ENCODE measurements at places on chromosomes 6 and 20.
A peak's percentile ranks its signal among the peaks of the same experiment; 100 is the strongest.

- no peak for DNase-seq
These were observed 45.4 kb downstream of the RAB44 start for GRCh38 chr6:36743032-36743431.

DNA sequence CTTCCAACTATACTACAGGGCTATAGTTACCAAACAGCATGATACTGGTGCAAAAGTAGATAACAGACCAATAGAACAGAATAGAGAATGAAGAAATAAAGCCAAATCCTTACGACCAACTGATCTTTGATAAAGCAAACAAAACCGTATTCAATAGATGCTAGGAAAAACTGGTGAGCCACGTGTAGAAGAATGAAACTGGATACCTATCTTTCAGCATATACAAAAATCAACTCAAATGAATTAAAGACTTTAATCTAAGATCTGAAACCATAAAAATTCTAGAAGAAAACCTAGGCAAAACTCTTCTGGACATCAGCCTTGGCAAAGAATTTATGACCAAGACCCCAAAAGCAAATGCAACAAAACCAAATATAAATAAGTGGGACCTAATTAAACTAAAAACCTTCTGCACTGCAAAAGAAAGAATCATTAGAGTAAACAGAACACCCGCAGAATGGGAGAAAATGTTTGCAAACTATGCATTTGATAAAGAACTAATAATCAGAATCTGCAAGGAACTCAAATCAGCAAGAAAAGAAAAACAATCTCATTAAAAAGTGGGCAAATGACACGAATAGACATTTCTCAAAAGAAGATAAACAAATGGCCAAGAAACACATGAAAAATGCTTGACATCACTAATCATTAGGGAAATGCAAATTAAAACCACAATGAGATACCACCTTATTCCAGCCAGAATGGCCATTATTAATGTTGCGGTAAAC lies 109.8 kb downstream of the TAF4 start:
- DNase-seq: no peak

DNA sequence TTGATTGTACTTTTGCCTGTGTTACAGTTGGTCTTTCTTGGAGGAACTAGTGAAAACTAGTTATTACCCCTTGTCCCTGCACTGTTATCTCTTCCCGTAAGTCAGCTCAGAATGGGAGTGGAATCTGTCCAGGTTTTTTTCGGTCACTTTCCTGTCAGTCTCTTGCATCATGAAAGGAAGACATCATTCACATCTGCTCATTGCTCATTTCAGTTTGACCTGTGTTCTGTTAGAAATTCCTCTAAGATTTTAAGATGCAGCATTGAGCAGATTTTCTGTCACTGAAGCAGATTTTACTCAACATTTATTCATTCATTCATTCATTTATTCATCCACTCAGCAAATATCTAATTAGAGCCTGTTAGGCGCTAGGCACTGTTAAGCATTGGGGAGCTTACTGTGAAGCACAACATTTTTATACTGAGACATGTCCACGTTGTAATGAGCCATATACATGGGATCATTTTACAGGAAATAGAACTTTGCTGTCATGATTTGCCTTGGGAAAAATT lies 33.1 kb upstream of the HINT3 start:
- no peak for DNase-seq

DNA sequence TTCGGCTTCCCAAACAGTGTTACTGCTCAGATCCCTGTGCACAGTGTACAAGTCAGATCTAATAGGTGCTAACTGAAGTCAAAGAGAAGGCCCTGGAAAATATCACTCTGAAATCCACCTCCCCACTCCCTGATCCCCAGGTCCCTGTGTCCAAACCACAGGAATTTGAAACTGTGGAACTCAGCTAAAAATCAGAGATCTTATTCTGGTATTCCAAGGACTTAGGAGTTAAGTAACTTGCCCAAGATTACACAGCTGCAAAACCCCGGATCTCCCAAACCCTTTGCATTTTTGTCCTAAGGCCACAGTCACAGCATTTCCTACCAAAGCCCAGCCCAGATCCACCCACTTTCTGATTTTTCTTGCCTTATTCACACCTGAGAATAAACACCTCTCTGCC lies 32.3 kb upstream of the SLC23A2 start:
- DNase-seq: no peak

GRCh38 chr6:167407239-167408064 lies 82.6 kb downstream of the TTLL2 start:
- DNase-seq: no peak

DNA sequence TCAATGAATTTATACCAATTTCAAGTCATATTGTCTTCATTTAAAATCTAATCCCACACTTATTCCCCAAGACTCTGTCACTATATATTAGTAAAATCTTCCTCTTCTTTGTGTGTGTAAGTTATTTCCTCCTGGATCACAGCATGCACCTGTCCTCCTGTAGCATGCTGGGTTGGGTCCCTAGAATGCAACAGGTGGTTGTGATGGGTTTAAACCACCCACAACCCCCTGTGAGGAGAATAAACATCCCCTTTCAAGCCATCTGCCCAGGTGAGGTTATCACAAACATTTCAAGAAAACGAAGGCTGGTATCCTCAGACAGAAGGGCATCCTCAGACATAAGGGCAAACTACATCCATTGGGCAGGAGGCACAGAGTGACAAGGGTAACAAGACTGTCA lies 26.4 kb downstream of the DZANK1 start:
- no peak for DNase-seq

- DNase-seq: no peak
These were observed 23.8 kb upstream of the CHMP4B start for GRCh38 chr20:33787253-33787891.

GRCh38 chr6:79671600-79672266 lies 40.6 kb downstream of the SH3BGRL2 start:
- DNase-seq: peak; percentile 92

DNA sequence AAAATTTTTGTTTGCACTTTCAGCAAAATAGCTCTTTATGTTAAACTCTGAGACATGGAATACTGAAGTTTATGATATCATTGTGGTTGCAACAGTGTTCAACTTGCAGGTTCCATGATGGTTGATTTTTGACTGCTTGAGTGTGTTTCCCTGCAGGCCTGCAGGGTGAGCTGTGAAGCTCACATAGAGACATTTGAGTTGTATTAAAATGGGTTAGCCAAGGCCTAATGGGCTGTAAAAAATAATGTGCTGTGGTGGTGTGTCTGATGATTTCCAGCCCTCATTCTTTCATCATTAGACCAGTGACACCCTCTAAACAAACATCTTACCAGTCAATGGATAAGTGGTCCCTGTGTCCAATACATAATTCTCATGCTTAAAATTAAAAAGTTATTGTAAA lies 321.4 kb downstream of the FARS2 start:
- DNase-seq: no peak

DNA sequence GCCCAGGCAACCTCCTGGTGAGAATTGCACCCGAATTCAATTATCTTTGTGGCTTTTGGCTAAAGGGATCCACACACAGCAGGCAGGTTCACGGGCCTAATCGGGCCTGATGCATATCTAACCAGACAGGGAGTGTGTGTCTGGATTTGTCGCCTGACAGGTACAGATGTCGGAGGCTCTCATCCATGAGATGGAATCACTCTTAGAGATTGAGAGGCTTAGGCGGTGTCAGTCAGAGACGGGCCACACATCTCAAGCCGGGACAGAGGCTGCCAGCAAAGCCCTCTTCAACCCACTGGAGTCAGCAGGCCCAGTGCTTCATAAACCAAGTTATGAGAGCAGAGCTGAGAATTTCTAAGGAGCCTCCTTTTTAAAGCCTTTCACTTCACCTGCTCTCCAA lies 247.0 kb downstream of the LRFN2 start:
- peak; percentile 5 for DNase-seq

DNA sequence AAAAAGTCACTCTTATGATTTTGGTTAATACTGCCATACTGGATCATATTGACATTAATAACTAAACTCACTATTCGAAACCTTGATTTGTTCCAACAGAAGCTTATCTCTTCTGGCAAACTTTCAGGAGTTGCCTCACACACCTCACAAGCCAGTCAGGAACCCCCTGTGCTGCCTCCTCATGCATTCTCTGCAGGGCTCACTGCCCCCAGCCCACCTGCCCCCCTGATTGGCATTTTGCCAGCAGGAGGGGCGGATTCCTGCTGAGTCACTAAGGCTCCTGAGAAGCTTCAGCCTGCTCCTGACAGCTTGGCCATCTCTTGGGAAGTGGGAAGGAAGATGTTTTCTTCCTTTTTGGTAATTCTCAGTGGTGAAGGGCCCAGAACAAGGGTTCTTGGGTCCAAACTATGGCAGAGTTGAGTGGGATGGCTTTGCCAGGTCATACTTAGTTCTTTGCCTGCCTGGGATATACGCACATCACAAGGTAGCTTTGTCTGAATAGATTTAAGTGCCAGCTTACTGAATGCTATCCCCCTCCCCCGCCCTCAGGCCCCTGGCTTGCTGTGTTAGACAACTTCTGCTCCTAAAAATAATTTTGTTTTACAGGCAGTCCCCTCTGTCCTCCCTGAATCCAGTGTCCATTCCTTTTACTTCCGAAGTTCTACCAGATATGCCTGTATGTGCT lies 31.4 kb downstream of the SLC35F1 start:
- DNase-seq: peak; percentile 68

- DNase-seq: no peak
These were observed 16.0 kb downstream of the KIF13A start for GRCh38 chr6:17971128-17972073.

DNA sequence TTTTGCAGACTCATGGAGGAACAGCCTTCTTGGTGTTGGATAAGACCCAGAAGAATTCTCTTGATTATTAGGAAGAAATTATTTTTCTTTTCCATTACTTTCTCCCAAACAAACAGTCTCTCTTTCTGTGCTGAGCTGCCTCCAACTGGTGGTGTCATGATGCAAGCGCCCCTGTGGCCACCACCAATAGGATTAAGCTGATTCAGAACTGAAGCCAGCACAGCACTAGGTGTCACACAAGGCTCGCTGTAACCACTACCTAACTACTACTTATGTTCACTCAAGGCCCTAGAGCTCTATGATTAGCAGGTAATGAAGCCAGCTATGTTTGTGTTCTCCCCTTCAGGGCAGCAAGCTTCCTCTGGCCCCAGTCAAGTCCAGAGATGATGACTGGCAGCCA lies 123.4 kb downstream of the HTR1B start:
- no peak for DNase-seq

DNA sequence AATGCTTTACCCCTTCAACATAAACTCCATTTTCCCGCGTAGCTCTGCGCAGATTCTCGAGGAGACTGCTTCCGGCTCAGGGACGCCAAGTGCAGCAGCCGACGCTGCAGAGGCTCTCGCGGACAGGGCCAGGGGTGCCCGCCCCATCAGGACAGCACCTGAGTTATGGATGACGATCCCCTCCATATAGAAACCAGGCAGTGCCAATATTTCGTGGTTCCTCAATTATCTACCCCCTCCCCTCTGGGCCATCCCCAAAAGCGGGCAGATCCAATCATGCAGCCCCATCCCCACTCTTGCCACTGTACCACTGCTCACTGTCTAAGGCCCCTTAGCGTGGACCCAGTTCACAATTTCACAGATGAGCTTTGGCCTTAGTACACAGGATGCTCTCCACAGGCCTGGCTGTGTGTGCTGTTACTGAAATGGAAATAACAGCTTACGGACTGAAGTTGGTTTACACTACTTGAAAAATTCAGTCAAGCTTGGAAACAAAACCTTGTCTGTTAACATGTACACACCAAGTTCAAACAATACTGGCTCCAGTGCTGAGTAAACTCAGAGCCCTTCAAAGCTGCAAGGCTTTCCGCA lies 74.5 kb downstream of the DACT2 start:
- no peak for DNase-seq

- DNase-seq: no peak
These were observed 6.5 kb downstream of the DDO start for GRCh38 chr6:110408901-110409300.

- no peak for DNase-seq
These were observed 63.1 kb downstream of the ASCC3 start for GRCh38 chr6:100818066-100818465.

DNA sequence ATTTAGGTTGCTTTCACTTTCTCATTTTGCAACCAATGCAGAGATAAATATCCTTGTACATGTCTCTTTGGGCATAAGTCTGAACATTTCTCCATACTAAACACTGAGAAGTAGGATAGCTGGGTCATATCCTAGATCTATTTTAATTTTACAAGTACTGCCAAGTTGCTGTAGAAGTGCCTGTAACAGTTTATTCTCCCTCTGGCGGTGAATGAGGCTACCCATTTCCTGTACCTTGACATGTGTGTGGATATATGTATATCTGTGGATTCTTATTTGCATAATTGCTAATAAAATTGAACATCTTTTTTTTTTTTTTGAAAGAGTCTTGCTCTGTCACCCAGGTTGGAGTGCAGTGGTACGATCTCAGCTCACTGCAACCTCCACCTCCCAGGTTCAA lies 48.0 kb upstream of the PNRC1 start:
- no peak for DNase-seq

DNA sequence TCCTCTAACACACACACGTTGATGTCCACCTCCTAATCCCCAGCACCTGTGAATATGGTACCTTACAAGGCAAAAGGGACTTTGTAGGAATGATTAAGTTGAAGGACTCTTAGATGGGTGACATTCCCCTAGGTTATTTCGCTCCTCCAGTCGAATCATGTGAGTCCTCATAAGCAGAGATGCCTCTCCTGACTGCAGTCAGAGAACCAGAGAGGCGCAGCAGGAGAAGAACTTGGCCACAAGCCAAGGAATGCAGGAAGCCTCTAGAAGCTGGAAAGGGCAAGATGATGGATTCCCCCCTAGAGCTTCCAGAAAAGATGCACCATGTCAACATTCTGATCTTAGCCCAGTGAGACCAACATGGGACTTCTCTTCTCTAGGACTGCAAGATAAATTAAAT lies 133.1 kb upstream of the PTPRT start:
- DNase-seq: no peak

DNA sequence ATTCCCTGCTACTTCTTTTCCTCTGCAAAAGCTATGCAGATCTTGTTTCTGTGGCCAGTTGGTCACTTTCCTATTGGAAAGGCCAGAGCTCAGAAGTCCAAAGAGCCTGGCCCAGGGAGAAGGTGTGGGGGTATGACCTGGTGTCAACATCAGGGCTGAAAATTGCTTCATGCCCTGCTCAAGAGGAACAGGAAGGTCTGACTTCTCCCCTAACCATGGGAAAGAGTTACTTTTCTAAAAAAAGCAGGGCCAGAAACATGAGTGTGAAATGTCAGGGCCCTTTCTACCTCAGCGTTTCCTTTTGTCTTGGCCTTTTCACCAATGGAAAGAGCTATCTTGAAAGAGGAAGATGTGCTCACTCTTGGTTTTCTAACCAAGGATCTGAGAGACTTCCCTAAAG lies 117.4 kb downstream of the MAFB start:
- no peak for DNase-seq

Data from thyroid gland (tissue), 4 donors.